Epithelial cell of esophagus (primary cell): ENCODE measurements at places on chromosomes 2 and 18.
A peak's percentile ranks its signal among the peaks of the same experiment; 100 is the strongest.

GRCh38 chr18:23495723-23496440, 7.4 kb upstream of the RMC1 start:
- peak; percentile 79 for DNase-seq

DNA sequence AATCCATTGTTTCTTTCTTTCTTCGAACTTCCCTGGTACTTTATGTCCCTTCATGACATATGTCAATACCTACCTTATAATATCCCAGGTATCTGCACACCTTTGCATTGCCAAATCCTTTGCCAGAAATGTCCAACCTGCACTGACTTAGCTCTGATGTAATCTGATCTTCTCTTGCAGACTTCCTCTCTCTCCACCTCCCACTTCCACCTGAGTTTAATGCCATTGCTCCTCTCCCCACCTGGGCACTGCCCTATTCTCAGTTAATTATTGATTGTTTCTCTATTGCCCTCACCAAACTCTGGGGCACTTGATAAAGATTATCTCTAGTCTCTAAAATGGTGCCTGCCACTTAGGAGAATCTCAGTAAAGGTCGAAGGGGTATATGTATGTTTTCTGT, 23.0 kb downstream of the ARHGAP15 start:
- no peak for DNase-seq

GRCh38 chr2:189770590-189771322, 8.2 kb upstream of the OSGEPL1 start:
- DNase-seq: no peak

DNA sequence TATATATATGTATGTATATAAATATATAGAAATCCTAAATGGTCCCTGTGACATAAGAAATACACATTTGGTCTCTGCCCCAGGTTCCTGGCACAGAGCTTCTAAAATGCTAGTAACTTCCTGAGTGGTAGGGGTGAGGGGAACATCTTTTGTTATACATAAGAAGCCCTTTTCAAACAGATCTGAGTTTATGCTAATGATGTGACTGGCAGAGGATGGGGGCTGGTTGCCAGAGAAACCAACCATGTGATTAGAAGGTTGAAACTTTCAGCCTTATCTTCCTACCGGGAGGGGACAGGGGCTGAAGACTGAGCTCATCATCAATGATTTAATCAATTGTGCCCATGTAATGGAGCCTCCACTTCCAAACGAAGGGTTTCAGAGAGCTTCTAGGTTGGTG, 16.3 kb downstream of the MFSD2B start:
- no peak for DNase-seq

DNA sequence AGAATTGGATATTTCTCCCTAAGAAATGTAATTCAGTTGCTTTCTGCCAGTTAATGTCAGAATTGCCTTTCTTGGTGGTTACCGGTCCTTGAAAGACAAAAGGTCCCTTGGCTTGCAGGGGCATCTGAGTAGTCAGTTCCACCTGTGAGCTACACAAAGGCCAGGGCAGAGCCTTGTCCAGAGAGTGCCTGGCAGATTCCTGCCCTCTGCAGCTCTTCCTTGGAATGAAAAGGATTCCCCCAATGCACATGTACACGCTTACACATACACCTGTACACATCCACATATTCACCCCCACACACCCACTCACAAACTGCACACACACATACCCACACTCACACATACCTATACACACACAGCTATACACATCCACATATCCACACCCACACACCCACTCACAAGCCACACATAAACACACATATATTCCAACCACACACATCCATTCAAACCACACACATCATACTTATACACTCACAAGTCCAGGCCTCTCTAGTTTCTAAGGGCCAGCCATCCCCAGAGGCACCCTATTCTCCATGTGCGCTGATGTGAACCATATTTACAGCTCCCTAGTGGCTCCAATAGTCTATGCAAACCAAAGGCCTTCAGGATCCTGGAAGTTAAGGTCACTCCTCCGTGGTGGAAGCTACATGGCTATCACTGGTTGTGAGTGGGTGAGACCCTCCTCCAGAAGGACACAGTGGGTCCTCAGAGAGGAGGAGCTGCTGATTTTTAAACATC, 9.6 kb downstream of the CYRIA start:
- DNase-seq: no peak

DNA sequence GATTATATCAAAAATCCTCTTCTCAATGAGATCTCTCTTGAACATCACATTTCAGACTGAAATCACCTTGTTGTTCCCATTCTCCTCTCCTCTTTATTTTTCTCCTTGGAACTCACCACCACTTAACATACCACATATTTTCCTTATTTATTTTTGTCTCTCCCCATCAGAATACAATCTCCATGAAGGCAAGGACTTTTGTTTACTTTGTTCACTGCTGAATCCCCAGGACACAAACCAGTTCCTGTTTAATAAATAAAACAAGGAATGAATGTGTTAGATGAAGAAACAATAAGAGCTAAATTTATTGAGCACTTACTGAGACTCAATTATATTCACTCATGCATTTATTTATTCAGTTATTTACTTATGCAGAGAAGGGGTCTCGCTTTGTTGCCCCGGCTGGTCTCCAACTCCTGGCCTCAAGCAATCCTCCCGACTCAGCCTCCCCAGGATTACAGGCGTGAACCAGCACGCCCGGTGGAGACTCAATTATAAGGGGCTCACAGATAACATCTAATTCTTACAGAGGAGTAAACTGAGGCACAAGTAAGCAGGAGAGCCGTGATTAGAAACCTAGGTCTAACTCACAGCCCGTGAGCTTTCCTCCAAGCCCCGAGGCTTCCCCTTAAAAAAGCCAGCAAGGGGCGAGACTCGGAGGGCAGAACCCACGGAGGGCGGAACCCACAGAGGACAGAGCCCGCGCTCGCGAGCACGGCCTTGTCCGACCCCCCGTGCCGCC, 616 bp upstream of the TAF1B start:
- DNase-seq: no peak

DNA sequence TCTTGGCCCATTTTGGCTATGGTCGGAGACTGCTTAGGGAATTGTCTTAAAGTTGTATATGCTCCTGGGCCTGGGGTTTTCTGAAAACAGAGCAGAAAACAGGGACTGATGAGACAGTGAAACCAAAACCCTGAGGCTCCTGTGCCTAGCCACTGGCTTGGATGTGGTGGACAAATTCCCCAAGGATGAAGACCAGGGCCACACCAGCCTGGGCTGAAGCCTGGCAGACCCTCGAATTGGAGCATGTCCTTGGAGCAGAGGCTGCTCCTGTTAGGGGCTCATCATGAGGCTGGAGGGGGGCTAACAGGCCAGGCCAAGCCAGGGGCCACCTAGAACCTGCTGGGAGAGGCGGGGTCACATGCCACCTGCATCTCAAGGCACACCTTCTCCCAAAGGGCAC, 68.1 kb downstream of the STPG4 start:
- DNase-seq: no peak

DNA sequence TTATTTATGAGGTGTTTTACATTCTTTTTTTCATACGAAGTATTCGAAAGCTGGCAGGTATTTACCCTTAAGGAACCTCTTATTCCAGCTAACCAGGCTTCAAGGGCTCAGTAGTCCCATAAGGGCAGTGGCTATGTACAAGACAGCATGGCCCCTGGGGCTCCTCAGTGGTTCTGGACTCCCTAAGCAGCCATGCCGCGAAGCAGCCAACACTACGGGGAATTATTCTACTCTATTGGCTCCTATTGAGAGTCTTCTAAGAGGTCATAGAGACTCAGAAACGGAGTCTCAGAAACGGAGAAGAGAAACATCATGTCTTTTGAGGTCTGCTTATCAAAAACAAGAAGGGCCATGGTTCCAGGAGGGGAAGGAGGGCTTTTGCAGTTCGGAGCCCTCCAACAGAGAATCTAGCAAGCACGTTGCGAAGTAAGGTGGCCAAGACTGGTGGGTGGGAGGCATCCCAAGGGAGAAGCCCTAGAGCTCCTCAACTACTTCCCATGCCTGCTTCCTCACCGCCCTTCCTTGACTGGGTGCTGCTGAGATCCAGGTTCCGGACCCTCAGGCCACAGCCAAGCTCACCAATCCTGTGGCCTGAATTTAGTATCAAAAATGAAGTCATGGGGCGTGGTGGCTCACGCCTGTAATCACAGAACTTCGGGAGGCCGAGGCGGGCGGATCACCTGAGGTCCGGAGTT, 109.7 kb downstream of the INO80D start:
- no peak for DNase-seq

GRCh38 chr2:150468350-150468960, 19.0 kb downstream of the RND3 start:
- DNase-seq: no peak

DNA sequence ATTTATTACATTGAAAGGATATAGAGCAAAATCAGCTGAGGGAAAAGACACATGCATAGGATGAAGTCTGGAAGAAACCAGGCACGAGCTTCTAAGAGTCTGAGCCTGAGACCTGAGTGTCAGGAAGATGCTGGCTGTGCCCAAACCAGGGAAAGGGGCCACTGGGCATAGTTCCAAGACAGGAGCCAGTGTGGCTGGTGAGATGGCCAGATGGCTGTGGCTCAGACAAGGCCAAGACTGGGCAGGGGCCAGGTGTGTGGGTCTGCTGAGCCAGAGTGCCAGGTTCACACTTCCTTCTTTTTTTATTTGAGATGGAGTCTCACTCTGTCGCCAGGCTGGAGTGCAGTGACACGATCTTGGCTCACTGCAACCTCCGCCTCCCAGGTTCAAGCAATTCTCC, 95.5 kb upstream of the ATG16L1 start:
- DNase-seq: no peak

GRCh38 chr18:74387383-74387782, 69.7 kb downstream of the DIPK1C start:
- DNase-seq: no peak

- peak; percentile 72 for DNase-seq
Observed at GRCh38 chr2:136985044-136985443, 219.7 kb downstream of the THSD7B start.

DNA sequence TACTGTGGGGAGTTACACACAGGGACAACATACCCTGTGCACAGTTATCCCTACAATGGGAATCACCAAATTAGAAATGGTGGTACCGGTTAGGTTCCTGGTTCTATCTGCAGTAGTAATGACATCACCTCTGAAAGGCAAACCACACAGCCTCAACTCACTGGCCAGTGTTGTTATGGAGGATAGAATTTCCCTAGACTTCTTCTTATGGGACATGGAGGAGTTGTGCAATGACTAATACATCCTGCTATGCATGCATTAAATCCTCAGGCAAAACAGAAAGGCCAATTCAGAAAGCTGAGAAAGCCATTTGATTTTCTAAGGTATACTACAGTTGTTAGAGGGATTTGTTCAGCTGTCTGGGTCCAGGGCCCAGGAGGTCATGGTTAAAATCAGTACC, 439.3 kb downstream of the TMX3 start:
- peak; percentile 80 for DNase-seq

- DNase-seq: peak; percentile 92
Observed at GRCh38 chr18:34707670-34708069, 2.4 kb upstream of the DTNA start.

DNA sequence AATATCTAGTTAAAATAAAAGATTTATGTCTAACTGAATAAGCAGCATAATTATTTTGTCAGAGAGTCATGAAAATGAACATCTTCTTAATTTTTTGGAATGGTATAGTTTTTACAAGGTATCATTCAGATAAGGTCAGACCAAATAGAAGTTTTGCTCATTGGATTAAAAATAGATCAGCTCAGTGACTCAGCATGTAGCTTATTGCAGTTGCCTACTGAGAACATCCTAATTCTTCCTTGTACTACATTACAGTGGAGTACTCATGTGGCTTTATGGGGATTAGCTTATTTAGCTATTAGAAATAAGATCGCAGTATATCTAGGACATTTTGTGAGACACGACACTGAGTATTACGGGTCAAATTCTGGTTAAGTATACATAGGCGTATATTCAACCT, 38.2 kb upstream of the PPM1B start:
- peak; percentile 32 for DNase-seq

DNA sequence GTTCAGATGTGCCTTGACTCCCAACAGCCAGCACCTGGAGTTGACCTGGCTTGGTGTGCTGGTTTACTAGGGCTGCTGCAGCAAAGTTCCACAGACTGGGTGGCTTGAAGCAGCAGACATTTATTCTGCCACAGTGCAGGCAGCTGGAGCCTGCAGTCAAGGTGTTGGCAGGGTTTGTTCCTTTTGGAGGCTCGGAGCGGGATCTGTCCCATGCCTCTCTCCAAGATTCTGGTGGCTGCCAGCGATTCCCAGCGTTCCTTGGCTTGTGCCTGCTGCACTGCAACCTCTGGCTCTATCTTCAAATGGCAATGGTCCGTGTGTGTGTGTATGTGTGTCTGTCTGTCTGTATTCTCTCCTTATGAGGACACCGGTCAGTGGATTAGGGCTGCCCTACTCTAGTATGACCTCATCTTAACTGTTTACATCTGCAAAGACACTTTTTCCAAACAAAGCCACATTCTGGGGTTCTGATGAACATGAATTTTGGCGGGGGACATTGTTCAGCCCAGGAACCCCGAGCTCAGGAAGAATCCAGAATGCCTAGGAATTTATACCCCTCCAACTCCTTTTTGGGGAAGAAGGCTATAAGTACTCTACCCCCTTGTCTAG, 44.7 kb upstream of the TMEM131 start:
- DNase-seq: no peak

DNA sequence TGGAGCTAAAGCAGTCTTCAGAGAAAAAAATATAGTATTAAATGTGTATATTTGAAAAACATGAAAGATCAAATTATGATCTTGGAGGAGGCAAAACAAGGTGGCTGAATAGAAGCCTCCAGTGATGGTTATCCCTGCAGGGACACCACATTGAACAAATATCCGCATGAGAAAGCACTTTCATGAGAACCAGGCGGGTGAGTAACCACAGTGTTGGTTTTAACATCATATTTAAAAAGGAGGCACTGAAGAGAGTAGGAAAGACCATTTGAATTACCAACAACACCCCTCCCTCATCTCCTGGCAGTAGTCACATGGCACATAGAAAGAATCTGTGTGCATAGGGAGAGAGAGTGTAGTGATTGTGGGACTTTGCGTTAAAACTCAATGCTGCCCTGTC, 759.6 kb upstream of the NRXN1 start:
- no peak for DNase-seq

- peak; percentile 78 for DNase-seq
Observed at GRCh38 chr18:31508781-31509180, 10.8 kb downstream of the DSG2 start.

DNA sequence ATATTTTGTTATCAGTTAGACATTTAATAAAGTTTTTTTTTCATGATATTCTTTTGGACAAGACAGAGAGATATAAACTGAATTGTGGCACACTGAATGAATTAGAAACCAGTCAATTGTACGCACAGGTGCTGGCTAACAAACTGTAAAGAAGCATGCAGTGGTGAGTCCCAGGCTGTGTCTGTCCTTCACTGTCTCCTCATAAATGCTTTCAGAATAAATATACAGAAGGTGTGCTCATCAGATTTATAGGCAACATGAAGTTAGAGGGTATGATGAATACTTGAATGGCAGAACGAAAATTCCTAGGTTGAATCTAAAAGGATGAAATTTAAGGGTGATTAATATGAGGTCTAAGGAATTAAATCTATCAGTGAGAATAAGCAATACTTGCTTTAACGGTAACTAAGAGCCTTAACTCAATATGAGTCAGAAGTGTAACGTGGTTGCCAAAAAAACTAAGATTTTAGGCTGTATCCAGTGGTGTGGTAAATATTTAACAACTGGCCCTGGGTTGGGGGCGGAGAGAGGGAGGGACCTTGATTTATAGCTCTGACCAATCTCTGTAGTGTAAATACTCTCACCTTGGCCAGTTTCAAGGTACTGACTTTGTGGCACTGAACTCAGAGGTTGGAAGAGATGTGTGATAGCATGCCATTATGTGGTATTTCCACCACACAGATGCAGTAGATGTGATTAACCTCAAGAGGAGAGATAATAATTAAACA, 41.9 kb upstream of the AAK1 start:
- no peak for DNase-seq

- no peak for DNase-seq
Observed at GRCh38 chr2:242015108-242016065, 145.9 kb downstream of the RTP5 start.
